ENCODE measurements at places on chromosomes 1 and 21. TPM values are rescaled to one million over a fixed set of nuclear protein-coding genes. Genes with fewer than 3 reads are reported as not detected.

DNA sequence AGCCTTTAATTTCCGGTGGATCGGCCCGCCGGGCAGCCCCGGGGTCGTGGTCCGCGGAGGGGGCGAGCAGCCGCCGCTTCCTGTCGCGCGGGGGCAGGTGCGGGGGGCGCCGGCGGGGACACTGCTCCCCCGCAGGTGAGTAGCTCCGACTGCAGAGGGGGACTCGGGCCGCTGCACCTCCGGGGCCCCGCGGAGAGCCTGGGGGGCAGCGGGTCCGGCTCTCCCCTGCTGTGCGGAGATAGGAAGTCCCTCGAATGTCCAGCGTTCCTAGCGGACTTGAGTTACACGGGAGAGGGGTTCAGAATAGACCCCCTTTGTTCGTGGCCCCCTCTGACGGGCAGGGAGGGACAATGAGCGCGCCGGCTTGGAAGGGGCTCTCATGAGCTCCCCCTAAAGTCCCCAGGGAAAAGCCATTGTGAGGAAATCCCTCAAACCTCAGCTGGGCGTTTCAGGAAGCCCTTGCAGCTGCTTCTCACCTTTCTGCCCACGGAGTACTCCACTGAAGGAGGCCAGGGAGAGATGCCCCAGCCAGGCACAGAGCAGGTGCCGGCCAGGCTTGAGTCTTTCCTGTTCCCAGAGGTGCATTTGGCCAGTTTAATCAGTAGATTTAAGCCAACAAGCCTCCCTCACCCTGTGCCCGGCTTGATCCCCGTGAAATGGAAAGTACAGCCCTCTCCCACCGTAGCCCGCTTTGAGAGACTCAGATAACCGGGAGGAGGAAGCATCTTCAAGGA lies 925 bp downstream of the PDE9A start:
- no peak for DNase-seq

The TFAP2E gene
- not detected for total RNA-seq

- no peak for DNase-seq
These were observed 35.7 kb upstream of the SYT6 start for GRCh38 chr1:114189398-114189797.

DNA sequence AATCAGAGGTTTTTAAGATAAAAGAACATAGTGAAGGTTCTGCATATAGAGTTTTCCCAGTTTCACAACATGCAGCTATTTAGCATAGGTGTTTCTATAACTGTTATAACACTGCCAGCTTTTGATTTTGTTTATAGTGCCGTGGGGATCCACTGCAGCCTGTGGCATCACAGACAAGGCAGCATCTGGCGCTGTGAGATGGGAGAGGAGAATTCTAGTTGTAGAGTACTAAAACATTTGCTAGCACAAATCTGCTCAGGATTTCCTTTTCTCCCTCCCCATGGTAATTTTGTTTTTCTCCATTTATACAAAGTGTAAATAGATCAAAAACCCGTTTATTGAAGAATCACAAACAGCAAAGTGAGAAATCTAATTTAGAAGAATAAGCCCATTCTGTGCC lies 482.8 kb upstream of the NCAM2 start:
- no peak for DNase-seq

DNA sequence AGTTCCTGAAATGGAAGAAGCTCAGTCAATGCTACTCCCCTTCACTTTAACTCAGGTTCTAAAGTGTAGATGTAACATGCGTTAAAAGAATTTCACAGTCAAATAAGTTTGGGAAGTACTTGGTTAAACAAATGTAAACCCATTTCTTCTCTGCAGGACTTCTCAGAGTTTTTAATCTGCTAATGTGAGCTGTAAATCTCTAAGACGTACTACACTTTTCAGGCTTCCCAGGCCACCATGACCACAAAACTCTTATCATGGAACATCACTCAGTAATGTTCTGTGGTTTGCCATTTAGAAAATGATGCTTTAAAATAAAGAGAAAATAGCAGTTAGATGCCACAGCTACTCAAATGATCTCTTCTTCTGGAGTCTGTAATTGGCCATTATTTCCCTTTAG lies 104.3 kb downstream of the HHIPL2 start:
- no peak for DNase-seq

GRCh38 chr1:29974316-29974724 lies 738.0 kb downstream of the PTPRU start:
- no peak for DNase-seq

The TSNAX gene
- 27.4 TPM for total RNA-seq

- no peak for DNase-seq
These were observed 350.6 kb upstream of the NCAM2 start for GRCh38 chr21:20647607-20648006.

The OR10J1 gene
- not detected for total RNA-seq

The WNT3A gene
- total RNA-seq: not detected

- DNase-seq: no peak
These were observed 70.4 kb upstream of the VCAM1 start for GRCh38 chr1:100649146-100649545.

DNA sequence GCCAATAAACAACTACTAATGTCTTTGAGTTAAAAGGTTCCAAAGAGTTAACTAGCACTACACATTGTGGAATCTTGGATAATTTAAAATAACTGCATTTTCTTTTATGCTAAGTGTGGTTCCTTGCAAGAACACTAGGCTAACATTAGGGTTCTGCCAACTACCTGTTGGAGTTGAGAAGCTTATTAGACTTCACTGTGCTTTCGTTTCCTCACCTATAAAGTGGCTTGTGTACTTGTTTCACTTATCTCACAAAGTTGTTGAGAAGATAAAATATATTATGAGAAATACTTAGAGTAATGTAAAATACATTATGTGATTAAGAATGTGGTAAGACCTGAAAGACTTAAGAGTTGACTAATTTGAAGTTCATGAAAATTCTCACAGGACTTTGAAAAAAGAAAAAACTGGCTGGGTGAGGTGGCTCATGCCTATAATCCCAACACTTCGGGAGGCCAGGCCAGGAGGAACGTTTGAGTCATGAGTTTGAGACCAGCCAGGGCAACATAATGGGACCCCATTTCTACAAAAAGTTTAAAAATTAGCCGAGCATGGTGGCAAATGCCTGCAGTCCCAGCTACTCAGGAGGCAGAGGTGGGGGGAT lies 5.6 kb upstream of the RRAGC start:
- DNase-seq: no peak

DNA sequence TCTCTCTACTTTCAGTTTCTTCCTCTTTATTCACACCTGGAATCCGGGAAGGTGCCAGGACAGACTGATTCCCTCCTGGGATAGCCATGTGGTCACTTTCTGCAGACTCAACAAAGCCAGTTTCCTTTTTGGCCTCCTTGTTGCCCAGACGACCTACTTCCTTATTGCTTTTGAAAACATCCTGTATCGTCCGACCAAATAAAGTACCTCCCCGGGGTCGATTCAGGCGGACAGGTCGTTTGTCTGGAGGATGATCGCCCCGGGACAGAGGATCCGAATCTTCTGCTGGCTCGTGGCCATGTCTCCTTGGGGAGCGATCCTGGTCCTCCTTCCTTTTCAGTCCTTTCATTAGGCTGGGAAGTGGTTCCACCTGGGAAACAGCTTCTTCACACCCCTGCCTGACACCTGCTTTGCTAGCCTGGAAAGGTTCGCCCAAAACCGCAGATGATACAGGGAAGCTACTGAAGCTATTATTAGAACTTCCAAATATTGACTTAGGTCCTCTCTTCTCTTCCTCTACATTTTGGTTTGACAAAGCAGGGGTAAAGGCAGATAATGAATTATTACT lies 1.2 kb downstream of the MCM3AP start:
- DNase-seq: no peak

The ID3 gene
- 1,844 TPM for total RNA-seq

The CFAP107 gene
- total RNA-seq: not detected

GRCh38 chr1:117821382-117821755 lies 108.1 kb downstream of the GDAP2 start:
- DNase-seq: no peak

GRCh38 chr1:2049225-2049717 lies 940 bp upstream of the PRKCZ start:
- peak; percentile 69 for DNase-seq

DNA sequence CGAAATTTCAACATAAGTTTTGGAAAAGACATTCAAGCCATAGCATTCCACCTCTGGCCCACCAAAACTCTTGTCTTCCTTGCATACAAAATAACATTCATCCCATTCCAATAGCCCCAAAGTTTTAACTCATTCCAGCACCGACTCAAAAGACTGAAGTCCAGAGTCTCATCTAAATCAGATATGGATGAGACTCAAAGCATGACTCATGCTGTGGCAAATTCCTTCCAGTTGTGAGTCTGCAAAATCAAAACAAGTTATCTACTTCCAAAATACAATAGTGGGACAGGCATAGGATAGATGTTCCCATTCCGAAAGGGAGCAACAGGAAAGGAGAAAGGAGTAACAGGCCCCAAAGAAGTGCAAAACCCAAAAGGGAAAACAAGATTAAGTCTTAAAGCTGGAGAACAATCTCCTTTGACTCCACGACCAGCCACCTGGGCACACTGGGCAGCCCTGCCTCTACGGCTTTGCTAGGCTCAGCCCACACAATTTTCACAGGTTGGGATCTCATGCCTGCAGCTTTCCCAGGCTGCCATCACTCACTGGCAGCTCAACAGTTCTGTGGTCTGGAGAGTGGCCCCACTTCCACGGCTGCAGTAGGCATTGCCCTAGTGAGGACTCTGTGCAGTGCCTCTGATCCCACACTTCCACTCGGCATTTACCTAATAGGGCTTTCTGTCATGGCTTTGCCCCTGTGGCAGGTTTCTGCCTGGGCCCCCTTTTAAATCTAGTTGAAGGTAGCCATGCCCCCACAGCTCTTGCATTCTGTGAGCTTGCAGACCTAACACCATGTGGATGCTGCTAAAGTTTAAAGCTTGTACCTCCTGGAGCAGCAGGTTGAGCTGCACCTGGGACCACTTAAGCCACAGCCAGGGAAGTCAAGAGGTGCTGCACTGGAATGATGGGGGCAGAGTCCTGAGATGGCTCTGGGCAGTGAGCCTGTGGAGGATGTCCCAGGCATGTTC lies 51.0 kb downstream of the RUNX3 start:
- no peak for DNase-seq

- DNase-seq: no peak
These were observed 13.8 kb downstream of the LRRC39 start for GRCh38 chr1:100164216-100164615.

DNA sequence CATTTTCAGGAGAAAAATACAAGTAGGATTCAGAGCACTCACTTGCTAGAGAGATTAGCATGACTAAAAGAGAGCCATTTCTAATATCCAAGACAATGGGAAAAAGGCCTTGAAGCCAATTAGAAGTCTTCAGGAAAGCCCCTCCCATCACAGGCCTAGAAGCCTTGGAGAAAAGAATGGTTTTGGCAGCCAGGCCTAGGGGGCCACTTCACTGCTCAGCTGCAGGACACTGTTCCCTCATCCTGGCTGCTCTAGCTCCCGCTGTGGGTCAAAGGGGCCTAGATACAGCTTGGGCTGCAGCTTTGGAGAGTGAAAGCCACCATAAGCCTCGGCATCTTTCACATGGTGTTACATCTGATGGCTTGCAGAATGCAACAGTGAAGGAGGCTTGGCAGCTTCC lies 62.8 kb downstream of the RGS4 start:
- DNase-seq: no peak

Data from G401 (cell line).